Activated CD4-positive, alpha-beta T cell treated with anti-CD3 and anti-CD28 coated beads, Interleukin-2, amount 50 U/mL, for 48 hours (primary cell): ENCODE measurements at places on chromosomes 1 and 21.
A peak's percentile ranks its signal among the peaks of the same experiment; 100 is the strongest.

GRCh38 chr21:45848331-45848730 lies 133.2 kb upstream of the COL6A1 start:
- DNase-seq = no peak

GRCh38 chr1:44785501-44786137 lies 2.4 kb downstream of the BEST4 start:
- no peak for DNase-seq

DNA sequence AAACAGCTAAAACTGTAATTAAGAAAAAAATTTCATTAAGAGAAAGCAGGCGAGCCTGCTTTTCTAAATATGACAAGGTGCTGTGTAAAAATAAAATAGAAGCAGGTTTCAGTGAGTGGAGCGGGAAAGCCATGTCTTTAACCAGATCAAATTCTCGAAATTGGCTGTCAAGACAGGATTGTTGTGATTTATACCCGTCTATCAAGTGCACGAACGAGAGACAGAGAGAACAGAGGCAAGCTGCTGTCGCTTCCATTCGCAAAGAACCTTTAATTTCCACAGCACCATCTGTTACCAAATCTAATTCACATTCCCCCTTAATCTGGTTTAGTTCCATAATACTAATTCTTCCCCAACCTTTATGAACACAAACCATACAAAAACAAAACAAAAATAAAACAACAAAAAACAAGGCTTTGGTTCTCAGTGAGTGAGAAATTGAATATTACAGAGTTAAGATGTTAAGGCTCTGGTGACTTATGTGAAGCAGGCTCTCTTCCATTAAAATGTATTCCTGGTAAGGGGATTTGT lies 35.0 kb downstream of the ESRRG start:
- no peak for DNase-seq

GRCh38 chr1:33294071-33295010 lies 26.6 kb downstream of the A3GALT2 start:
- DNase-seq = no peak

DNA sequence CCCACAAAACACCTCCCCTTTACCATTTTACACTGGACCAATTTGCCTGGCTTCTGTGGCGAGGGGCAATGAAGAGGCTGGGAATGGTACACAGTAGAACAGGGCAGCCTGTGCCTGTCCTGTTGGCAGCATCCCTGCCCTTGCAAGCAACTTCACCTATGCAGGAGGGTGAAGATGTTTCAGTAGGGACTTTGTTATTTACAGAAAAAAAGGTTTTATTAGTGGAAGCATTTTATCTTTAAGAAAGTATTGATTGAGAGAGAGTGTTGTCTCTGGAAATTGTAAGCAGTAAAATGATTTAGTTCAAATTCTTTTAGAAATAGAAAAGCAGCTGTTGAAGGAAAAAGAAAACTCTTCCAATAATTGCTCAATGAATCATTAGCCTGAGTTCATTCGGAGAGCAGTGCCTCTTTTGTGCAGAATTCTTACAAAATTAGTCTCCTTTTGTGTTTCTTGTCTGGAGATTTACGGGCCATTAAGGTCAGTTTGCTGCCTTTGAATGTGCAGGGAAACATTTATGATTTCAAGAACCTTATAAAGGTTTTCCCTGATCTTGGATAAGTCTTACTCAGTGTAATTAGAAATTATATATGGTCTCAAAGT lies 49.1 kb downstream of the HHAT start:
- DNase-seq = no peak

- DNase-seq = peak; percentile 37
Measured at GRCh38 chr1:205285381-205286101, 36.0 kb downstream of the NUAK2 start.

DNA sequence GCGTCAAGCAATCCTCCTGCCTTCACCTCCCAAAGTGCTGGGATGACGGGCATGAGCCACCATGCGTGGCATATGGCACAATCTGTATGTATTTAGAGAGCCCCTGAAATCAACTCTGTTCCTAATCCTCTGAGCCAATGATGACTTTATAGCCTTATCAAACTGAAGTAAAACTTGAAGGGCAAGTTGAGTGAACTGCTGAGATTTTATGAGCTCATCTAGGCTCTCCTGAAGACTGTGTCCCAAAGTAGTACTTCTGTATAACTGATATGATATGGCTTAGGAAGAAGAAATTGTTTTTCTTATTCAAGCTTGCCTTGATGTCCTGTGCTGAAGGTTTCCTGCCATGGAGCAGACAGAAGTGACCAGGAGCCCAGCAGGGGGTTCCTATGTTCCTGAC lies 23.7 kb upstream of the NKAIN1 start:
- no peak for DNase-seq

DNA sequence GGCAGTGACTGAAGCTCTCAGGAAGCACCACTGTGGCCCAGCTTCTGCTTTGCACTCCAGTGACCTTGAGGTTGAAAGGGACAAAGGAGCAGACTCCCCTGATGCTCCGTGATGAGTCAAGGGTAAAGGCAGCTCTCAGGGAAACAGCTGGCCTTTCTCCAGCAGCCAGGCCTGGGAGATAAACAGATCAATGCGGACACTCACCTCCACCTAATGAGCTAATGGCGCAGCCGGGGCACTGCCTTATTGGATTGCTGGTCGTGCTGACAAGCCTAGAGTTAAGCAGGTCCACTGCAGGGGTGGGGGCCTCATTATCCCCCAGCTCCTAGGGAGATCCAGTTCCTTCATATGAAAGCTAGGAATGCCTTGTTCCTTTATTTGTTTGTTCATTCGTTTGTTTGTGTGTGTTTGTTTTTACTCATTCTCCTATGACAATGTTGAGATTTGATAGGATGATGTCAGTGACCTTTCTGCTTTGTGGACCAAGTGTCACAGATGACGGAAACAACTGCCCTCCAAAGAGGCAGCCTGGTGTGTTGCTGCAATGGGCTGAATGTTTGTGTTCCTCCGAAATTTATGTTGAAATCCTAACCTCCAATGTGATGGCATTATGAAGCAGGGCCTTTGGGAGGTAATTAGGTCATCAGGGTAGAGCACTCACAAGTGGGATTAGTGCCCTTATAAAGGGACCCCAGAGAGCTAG lies 141.4 kb upstream of the BEND5 start:
- DNase-seq = no peak

DNA sequence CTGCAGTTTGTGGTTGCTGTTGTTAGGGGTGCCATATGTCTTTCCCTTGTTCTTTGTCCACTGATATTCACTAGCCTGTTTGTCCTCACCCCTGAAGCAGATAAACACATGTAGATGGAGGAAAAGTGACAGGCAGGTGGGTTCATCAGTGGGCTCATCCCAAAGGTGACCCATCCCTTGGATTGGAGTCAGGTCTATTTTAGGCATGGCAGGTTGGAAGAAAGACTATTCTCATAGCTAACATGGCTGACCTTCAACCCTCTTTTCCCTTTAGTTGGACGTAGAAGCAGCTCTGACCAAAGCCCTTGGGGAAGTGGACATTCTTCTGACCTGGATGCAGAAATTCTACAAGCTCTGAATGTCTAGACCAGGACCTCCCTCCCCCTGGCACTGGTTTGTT lies 5.5 kb downstream of the IL24 start:
- no peak for DNase-seq

GRCh38 chr21:45330075-45330781 lies 42.5 kb upstream of the POFUT2 start:
- DNase-seq = no peak

- DNase-seq = no peak
Measured at GRCh38 chr1:203648276-203648675, 21.6 kb downstream of the ATP2B4 start.

- no peak for DNase-seq
Measured at GRCh38 chr1:231964961-231965360, 338.4 kb downstream of the DISC1 start.

DNA sequence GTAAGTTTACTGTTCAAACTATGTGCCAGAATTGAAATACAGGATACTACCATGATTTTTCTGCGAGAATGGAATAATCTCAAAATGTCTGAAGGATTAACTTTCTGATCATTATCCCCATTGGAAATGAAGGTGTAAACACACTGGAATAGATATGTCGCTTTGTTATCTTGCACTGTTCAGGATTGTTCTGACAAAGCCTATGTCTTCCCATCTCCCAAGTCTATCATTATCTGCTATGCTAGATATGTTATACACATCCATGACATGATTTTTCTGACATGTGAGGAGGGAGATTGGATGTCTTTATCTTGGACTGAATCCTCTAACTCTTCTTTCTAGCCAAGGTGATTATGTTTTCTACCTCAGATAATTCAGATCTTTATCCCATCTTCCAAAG lies 1239.3 kb upstream of the ADGRL4 start:
- DNase-seq = no peak

- DNase-seq = no peak
Measured at GRCh38 chr1:167520711-167521206, 2.4 kb upstream of the CD247 start.

GRCh38 chr1:54604572-54605370 lies 18.6 kb downstream of the FAM151A start:
- DNase-seq = peak; percentile 17

- DNase-seq = no peak
Measured at GRCh38 chr1:111195002-111195684, 5.3 kb downstream of the DENND2D start.

GRCh38 chr1:212699625-212700222 lies at the start of gene BATF3:
TSS of gene BATF3 (minus strand) at chr1:212699840. CDS start at chr1:212699762, 78 bp downstream.
- peak; percentile 75 for DNase-seq
